ENCODE measurements at places on chromosomes 7 and 10.

DNA sequence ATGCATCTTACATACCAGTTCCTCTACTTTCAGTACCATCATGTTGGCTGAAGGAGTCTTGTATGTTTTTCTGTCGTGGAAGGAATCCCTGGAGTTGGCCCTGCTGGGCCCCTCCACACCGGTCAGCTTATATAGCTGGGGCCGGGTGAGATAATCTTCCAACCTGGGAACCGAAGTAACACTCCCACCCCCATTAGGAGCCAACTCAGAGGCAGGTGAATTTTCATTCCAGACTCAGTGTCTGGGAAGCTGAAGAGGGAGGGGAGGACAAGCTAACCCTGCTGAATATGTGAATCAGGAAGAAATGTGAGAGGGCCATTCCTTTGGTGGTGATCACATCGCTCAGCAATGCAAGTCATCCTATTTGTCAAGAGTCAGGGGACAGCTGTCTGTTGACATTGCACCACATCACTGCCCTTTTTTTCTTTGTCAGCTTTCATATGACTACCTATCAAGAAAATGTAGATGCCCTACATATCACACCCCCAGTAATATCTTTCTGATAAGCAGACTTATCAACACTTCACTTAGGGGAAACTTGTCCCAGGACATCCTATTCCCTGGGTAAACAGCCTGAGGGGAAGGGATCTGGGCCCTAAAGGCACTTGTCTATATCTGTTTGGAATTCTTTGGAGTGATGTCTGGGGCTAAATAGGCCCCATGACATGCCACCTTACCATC, at the start of gene ANKRD1:
TSS of gene ANKRD1 (minus strand) at position 102 of the 681 bp plus-strand sequence. CDS start at position 42, 60 bp downstream.
- H3K27ac ChIP-seq, result no peak within 1 kb of the TSS
- H3K27me3 ChIP-seq, result no peaks in the 10 kb centered on the region
- no peaks in the 10 kb centered on the region for H3K4me1 ChIP-seq
- no peak within 1 kb of the TSS for H3K4me3 ChIP-seq
- no peaks in the 10 kb centered on the region for H3K36me3 ChIP-seq
- DNase-seq, result no peak

DNA sequence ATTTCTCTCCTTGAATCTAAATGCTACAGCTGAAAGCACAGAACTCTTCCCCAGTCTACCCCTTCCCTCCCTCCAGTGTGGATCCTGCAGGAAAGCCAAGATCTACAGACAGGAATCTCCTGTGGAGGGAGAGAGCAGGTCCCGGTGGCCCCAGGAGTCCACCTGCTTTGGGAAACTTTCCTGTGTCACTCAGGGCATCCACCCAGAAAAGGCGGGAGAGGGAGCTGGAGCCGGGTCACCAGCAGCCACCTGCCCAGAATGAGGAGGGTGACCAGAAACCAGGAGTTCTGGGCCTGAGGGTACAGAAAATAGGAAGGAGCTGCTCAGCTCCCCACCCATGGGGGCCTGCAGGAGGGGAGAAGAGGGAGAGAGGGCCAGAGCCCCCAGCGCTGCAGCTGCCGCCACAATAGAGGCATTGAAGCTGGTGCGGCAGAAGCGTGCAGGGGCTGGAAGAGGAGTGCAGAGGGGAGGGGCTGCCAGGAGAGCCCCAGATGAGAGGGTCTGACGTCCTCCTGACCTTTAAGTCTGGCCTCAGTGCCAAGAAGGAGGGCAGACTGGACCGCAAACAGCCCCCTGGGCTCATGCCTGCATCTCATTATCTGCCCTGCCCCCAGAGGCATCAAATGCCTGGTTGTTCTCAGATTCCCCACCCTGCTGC, 56.3 kb upstream of the TMEM72 start:
- H3K4me1 ChIP-seq, result no peaks in the 10 kb centered on the region
- no peak overlapping the region for H3K27ac ChIP-seq
- no peaks in the 10 kb centered on the region for H3K27me3 ChIP-seq
- H3K36me3 ChIP-seq, result no peaks in the 10 kb centered on the region
- no peak overlapping the region for H3K4me3 ChIP-seq
- DNase-seq, result no peak

DNA sequence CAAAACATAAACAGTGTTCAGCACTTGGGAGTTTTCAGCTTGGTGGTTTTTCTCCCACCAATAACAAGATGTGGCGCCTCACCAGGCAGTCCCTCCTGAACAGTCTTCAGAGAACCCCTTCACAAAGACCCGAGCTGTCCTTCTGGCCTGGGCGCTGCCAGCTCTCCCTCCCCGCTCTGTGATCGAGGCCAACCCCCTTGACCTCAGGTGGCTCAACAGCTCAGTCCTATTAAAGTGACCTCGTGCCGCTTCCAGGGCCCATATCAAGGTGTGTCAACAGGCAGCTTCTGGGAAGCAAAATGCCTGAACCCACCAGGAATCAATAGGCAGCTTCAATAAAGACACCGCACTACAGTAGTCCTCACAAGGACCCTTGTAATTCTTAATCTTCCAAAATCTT, 63.3 kb downstream of the CHST15 start:
- no peaks in the 10 kb centered on the region for H3K27me3 ChIP-seq
- no peaks in the 10 kb centered on the region for H3K36me3 ChIP-seq
- no peak overlapping the region for H3K27ac ChIP-seq
- H3K4me3 ChIP-seq, result no peak overlapping the region
- DNase-seq, result no peak
- H3K4me1 ChIP-seq, result peaks cover 6% of the 10 kb centered on the region

DNA sequence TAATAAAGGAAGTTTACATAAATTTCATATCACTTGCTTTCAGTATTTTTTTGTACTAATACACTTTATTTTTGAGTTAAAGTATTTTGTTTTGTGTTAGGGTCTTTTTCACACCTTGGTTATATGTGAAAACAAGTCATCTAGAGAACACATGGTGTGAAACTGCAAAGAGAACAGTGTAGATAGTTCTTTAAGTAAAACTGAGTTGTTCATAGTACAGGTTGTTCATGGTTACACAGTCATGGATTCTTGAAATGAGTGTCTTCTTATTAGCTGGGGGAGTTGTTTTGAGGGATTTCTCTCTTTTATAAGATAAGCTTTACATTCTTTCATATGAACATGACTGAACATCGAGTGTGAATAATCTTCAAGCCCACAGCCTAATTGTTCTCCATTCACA, 244.2 kb downstream of the THSD7A start:
- no peak overlapping the region for H3K4me3 ChIP-seq
- H3K4me1 ChIP-seq, result no peaks in the 10 kb centered on the region
- H3K36me3 ChIP-seq, result no peaks in the 10 kb centered on the region
- no peaks in the 10 kb centered on the region for H3K27me3 ChIP-seq

DNA sequence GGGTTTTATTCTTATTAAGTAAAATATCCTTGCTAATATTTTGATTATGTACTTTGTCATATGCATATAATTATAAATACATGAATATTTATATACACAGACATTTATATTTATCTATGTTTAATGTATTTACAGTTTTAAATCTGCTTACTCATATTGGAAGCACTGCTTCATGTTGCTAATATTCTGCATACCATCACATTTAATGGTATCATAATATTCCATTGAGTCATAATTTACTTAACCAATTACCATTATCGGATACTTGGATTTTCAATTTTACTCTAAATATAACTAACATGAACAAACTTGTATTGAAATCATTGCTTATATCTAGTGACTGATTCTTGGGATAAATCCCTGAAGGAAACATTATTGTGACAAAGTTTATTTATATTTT, 155.2 kb downstream of the MBL2 start:
- no peak overlapping the region for H3K4me3 ChIP-seq
- H3K27me3 ChIP-seq, result no peaks in the 10 kb centered on the region
- no peaks in the 10 kb centered on the region for H3K4me1 ChIP-seq
- no peaks in the 10 kb centered on the region for H3K36me3 ChIP-seq
- DNase-seq, result no peak
- H3K27ac ChIP-seq, result no peak overlapping the region

DNA sequence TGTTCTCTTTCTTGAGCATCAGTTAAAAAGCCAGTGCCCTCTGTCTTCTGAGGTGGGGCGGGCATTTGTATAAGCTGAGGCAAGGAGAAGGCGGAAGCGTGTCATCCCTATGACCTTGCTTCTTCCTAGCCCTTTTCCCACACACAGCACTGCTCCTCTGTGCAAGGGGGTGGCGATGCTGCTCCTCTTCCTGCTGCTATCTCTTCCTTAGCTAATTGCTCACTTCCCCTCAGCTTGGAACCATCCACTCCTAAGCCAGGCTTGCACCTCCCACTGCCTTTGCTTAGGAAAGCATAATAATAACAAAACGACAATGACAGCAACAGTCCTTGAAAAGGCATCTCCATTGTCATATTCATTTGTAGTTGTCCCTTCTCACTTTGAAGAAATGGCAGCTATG, 366.9 kb downstream of the PHTF2 start:
- no peaks in the 10 kb centered on the region for H3K4me1 ChIP-seq
- no peak overlapping the region for H3K4me3 ChIP-seq
- H3K27me3 ChIP-seq, result no peaks in the 10 kb centered on the region
- no peaks in the 10 kb centered on the region for H3K36me3 ChIP-seq
- no peak for DNase-seq

- H3K4me3 ChIP-seq, result no peak overlapping the region
- H3K27me3 ChIP-seq, result no peaks in the 10 kb centered on the region
- DNase-seq, result no peak
- no peaks in the 10 kb centered on the region for H3K36me3 ChIP-seq
These were observed 745.2 kb downstream of the AUTS2 start for GRCh38 chr7:70343519-70343918.

GRCh38 chr7:71563276-71563675, 431.3 kb downstream of the GALNT17 start:
- H3K4me3 ChIP-seq, result no peak overlapping the region
- H3K4me1 ChIP-seq, result no peaks in the 10 kb centered on the region
- no peak overlapping the region for H3K27ac ChIP-seq
- H3K27me3 ChIP-seq, result no peaks in the 10 kb centered on the region
- no peaks in the 10 kb centered on the region for H3K36me3 ChIP-seq
- DNase-seq, result no peak

DNA sequence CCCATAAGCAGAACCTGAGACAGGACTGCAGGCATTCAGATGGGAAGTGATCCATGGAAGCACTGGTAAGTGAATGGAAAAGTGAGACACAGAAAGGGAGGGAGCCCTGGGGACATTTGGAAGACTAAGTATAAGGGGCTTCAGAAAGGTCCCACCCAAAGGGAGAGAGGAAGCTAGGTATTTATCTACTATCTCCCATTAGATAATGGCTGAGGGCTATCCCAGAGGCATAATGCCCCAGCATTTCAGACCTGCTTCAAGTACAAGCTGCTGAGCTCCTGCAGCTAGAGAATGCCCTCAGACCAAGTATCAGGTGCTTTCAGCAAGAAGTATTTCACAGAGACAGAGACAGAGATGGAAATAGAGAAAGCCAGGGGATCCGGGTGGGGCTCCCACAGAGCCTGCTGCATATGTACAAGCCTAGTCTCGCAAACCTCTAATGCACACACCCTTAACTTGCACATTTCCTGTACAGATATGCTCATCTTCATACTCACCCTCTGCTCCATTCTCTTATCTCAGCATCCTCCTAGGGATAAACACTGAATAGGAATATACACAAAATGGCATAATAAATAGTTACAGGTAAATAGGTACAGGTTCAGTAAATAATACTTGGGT, 20.2 kb downstream of the KDM7A start:
- no peaks in the 10 kb centered on the region for H3K27me3 ChIP-seq
- DNase-seq, result no peak
- H3K36me3 ChIP-seq, result no peaks in the 10 kb centered on the region
- H3K4me1 ChIP-seq, result no peaks in the 10 kb centered on the region

GRCh38 chr10:43390759-43391158, 18.2 kb downstream of the HNRNPF start:
- no peak overlapping the region for H3K27ac ChIP-seq
- no peaks in the 10 kb centered on the region for H3K27me3 ChIP-seq
- H3K4me1 ChIP-seq, result peaks cover 23% of the 10 kb centered on the region
- peaks cover 64% of the 10 kb centered on the region for H3K36me3 ChIP-seq

GRCh38 chr7:96614154-96614867, 95.3 kb downstream of the SEM1 start:
- no peaks in the 10 kb centered on the region for H3K27me3 ChIP-seq
- H3K36me3 ChIP-seq, result no peaks in the 10 kb centered on the region
- no peaks in the 10 kb centered on the region for H3K4me1 ChIP-seq
- no peak overlapping the region for H3K4me3 ChIP-seq
- H3K27ac ChIP-seq, result no peak overlapping the region

- H3K27ac ChIP-seq, result no peak overlapping the region
- H3K36me3 ChIP-seq, result no peaks in the 10 kb centered on the region
- DNase-seq, result no peak
These were observed 105.6 kb downstream of the LHPP start for GRCh38 chr10:124566981-124567835.
